Fibroblast of skin of right quadriceps (primary cell): ENCODE measurements at places on chromosomes 4 and X.
A peak's percentile ranks its signal among the peaks of the same experiment; 100 is the strongest.

DNA sequence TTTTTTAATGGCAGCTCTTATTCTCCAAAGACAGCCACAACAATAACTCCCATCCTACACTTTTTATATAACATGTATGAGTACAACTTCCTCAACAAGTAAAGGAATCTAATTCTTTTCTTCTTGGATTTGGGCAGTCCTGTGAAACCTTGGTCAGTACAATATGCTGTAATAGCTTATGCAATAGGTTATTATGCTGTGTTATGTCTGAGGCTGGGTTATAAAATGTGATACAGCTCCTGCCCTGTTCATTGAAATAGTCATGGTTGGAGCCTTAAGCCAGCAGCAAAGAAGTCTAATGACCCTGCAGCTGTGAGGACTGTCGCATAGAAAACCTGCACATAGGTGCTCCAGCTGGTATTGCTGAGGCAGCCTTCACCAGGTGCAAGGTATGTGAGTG, 215.8 kb upstream of the RASGEF1B start:
- DNase-seq = no peak

DNA sequence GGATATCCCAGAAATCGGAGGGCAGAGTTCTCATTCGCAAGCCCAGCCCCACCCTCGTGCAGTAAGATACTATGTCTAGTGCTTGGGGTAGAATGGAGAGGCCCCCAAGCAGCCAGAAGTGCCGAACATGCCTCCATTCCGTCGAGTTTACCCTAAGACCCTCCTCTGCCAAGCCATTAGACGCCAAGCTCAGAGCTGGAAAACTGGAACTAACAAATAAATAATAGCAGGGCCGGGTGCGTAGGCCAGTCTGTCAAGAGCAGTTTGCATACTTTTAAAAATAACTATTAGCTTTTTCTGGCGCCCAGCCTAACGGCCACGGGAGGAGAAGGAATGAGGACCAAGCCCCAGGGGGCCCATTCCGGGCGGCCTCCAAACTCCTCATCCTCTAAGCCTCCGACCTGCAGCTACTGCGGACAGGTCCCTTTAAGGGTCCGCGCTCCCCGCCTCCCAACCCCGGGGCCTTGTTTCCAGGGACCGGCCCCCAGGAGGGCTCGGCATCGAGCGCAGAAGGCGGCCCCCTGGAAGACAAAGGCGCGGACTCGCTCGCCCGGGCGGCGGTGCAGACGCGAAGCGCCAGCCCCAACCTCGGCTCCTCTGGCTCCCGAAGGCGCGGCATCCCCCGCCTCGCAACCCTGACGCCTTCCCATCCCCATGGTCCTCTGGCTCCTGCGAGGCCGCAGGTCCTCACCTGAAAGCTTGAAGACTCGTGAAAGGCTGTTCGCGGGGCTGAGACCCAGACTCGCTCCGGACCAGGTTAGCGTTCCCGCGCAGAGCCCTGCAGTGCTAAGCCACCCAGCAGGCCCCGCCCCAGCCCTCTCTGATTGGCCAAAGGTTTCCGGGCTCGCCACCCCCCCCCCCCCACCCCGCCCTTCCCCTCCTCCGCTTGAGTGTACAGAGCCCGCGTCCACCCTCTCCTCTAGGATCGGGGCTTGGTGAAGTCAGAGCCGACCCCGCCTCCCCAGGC, at the start of gene TMSB15A:
TMSB15A (minus strand) TSS at position 765 of the 967 bp plus-strand sequence.
- peak; percentile 58 for DNase-seq

DNA sequence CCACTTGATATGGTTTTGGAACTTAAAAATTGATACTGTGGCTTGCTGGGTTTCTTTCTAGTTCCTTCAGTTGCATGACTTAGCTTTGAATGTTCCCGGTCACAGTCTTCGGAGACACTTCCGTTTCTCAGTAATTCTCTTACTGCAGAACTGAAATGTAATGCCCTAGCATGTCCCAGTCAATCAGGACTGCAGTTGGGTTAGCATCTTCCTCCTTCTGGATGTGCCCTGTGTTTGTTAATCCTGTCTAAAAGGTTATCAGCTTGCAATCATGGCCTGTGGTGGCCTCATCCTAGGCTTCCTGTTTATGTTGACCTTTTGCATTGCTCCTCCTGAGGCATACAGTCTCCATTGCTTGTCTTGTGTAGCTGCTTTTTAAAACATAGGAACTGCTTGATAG, 275.9 kb downstream of the ARHGAP10 start:
- no peak for DNase-seq

DNA sequence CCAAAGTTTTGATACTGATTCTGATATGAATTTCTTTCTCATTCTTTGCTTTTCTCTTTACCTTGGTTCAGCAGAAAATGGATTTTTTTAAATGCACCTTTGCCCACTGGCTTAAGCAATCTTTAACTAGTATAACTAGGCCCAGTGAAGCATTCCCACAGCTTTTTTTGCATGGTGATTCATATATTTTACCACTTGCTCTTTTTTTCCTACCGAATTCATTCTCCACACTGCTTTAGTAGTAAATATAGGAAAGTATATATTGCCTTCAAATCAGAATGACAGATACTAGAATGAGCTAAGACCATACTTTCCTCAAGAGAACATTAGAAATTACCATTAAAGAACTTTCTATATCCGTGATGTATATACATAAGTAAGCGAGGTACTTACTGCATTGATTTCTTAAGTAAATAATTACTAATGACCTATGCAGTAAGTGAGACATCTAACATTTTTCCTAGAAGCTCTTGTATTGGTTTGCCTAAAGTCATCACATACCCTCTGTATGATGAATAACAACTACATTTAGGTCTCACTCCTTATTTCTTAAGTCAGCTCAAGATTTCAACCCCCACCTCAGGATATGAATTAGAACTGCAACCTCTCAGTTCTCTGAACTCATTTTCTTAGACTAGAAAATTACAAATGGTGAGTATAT, 44.2 kb downstream of the SLC4A4 start:
- peak; percentile 10 for DNase-seq

GRCh38 chrX:128460835-128461234, 408.6 kb upstream of the ACTRT1 start:
- no peak for DNase-seq

DNA sequence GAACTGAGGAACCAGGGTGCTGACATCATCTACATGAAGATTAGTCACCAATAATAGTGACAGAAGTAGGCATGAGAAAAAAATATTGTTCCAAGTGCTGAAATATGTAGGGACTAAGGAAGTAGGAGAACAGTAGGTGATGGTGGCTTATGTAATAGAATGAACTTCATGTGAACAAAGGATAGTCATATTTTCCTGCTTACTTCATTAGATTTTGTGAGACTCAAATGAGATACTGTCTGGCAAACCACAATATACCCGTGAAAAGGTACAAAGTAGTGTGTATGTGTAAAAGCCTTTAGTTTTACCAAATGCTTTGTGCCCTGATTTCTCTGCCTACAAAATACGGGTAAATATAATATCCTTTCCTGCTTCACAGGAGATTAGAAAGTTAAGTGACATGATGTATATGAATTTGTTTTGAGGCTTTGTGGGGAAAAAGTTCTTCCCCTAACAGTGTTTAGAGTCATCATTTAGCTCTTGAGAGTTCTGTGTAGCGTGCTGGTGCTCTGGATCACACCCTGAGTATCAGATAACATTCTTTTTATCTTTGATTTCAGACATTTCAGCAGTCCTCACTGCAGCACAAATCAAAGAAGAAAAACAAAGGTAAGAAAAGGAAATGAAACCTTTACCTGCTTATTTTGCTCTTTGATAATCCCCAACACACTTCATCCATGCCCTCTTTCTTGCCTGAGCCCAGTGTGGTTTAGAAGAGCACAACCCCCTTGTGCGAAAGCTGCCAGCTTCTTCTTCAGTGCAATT, 67.9 kb downstream of the KLHL34 start:
- no peak for DNase-seq

- DNase-seq = peak; percentile 43
Observed at GRCh38 chr4:77240469-77241066, 83.6 kb downstream of the CCNG2 start.

DNA sequence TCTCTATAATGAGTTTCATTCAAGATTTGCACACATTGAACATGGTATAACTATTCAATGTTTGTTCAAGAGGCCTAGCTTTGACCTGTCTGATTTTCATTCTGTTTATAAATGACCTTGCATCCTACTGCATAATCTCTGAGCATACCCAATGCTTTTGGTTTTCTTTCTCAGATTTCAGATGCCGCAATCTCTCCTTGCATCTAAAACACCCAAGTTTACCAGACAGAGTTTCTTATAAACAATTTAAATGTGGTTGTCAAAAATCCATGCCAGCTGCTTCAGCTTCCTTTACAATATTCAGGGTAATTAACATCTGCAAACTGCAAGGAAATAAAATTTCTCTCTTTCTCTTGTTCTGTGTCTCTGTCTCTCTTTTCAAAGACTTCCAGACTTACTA, 123.0 kb upstream of the PCDH18 start:
- no peak for DNase-seq

- no peak for DNase-seq
Observed at GRCh38 chr4:8349664-8350236, 80.2 kb downstream of the HTRA3 start.

DNA sequence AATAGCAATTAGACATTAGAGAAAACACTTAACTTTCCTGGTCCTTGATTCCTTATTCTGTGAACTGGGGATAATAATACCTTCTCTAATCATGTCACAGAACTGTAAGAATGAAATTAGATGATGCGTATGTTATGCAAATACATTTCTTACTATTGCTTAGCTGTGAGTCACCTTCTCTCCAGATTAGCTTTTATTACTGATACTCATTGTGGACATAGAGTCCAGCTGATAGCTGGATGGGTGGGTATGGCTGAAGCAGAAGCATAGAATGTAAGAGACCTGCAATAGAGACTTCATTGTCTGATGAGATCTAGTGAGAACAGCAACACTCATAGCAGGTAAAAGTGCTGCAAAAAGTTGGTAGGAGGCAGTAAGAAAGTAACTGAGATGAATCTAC, 437.2 kb upstream of the ZFP42 start:
- peak; percentile 11 for DNase-seq

- DNase-seq = peak; percentile 0
Observed at GRCh38 chrX:143580266-143580665, 55.6 kb downstream of the SLITRK4 start.

DNA sequence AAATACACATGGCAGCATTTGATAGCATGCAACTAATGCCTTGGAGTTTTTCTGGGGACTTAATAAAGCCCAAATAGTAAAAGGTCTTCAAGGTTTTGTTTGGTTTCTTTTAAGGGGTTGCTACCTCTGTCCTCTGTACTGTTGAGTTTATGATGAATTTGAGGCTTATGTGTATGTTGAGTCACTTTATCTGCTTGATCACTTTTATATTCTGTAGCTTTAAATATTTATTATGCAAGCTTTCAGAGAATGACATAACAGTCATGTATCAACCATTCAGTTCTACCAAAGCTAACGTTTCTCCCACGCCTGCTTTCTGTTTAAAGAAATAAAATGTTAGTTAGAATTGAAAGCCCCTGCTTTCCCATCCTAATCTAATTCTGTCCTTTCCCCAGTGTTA, 122.2 kb downstream of the NHS start:
- no peak for DNase-seq

DNA sequence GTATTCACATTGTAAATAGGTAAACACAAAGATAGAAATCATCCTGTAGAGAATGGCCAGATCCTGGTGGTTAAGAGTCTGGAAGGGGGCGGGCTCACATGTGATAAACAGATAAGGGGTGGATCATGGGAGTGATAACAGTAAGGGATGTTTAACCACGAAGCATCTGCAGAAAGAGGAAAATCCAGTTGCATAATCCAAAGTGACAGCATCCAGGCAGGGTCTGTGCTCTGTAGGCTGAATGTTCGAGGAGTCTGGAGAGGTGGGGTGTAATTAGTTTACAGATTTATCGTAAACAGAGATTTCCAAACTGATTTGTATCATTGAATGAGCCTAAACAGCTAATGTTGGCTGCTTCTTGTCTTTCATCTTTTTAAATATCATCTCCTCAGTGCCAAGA, 1009.8 kb upstream of the SLIT2 start:
- DNase-seq = no peak

GRCh38 chr4:111542056-111542455, 603.2 kb upstream of the FAM241A start:
- peak; percentile 25 for DNase-seq

DNA sequence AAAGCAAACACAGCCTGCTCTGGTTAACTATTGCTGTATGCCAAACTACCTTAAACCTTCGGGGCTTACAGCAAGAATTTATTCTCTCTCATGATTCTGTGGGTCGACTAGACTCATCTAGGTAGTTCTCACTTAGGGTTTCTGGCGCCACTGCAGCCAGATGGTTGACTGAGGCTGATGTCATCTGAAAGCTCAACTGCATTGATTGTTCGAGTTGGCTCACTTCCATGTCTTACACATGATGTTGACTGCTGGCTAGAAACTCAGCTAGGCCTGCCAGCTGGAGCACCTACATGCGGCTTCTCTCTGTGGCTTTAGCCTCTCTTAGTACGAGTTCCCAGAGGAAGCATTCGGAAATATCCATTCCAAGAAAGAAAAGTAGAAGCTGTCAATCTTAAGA, 103.2 kb downstream of the SRPX start:
- peak; percentile 19 for DNase-seq

GRCh38 chr4:158811216-158811540, 42.4 kb downstream of the FNIP2 start:
- no peak for DNase-seq

DNA sequence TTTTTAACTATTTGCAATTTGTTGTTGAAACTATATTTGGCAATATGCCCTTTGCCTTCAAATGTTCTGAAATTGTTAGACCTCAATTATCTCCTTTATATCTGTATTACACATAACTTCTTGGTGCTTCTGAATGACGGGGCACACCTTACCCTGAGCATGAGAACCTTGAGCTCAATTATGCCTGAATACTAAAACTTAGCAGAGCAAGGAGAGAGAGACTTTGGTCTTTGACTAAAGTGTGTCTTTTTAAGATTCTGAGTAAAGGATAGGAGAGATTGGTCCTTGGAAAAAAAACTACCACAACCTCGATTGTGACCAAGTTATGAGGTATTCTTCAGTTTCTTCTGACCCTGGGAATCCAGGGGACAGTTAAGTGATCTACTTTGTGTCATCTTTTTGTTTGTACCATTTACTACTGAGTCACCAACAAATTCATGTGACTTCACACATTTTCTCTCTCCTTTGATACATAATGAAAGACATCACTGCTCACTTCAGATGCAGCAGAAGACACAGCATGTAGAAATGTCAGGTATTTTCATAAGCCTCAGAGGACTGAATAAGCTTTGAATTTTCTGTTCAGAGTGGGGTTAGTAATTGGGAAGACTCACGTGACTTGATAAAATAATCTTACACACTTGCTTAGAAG, 51.4 kb downstream of the PTTG2 start:
- DNase-seq = no peak

DNA sequence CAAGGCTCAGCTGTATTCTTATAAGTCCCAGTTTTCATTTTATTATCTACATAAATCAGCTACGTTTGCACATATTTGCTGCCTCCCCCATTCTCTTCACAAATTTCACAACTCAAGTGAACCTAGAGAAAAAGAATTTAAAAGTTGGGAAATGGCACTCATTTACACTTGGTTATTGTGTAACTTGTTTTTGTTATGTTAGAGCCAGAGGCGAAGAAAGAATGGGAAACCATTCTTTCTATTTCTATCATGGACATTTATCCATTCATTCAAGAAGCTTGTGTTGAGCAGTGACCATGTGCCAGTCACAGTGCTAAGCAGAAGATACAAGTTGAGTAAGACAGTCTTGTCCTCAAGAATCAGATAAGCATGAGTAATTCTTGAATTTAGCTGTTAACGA, 13.5 kb downstream of the LIAS start:
- peak; percentile 36 for DNase-seq

GRCh38 chr4:165204462-165204830, 2.9 kb upstream of the KLHL2 start:
- DNase-seq = peak; percentile 52

GRCh38 chr4:68462691-68463090, 15.4 kb downstream of the TMPRSS11E start:
- DNase-seq = no peak

GRCh38 chrX:17662391-17662790, 74.9 kb upstream of the SCML1 start:
- no peak for DNase-seq
